ENCODE measurements at places on chromosomes 5 and 9. TPM values are rescaled to one million over a fixed set of nuclear protein-coding genes. Genes with fewer than 3 reads are reported as not detected.

BAAT gene
- under 0.01 TPM for total RNA-seq

DNA sequence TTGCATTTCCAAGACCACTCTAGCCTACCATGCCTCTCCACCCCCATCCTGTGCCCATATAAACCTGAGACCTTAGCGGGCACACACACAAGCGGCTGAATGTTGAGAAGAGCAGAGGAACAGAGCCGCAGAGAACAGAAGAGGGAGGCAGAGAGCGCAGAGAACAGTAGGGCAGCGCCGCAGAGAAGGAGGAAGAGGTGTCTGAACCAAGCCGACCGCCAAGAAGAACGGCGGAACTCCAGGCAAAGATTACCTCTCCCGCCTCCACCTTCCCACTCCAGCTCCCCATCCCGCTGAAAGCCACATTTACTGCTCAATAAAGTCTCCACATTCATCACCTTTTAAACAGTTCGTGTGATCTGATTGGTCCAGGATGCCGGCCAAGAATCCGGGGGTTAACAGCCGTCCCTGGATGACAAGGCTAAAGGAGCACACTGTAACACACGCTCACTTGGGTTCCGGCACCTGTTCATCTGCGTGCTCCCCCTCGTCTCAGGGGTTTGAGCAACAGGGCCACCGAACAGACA is 33.2 kb downstream of the GRIN3A start:
- no peak overlapping the region for H3K4me3 ChIP-seq
- no peak for DNase-seq
- no peaks in the 10 kb centered on the region for H3K4me1 ChIP-seq
- no peak overlapping the region for H3K27ac ChIP-seq
- H3K36me3 ChIP-seq: no peaks in the 10 kb centered on the region
- no peaks in the 10 kb centered on the region for H3K27me3 ChIP-seq

NPR3 gene
- total RNA-seq: 92.3 TPM

CNTNAP3B gene
- 15.0 TPM for total RNA-seq

GRCh38 chr9:115989831-115990230 is 163.8 kb upstream of the PAPPA start:
- DNase-seq: no peak
- peak overlapping the region; percentile 74 for H3K27ac ChIP-seq
- no peak overlapping the region for H3K4me3 ChIP-seq
- H3K36me3 ChIP-seq: no peaks in the 10 kb centered on the region

ECM2 gene
- total RNA-seq: 62.2 TPM

CDC42SE2 gene
- 24.8 TPM for total RNA-seq

PCDHB5 gene
- total RNA-seq: 2.9 TPM

- no peak for DNase-seq
- peaks cover 25% of the 10 kb centered on the region for H3K27me3 ChIP-seq
- no peaks in the 10 kb centered on the region for H3K4me1 ChIP-seq
- H3K27ac ChIP-seq: no peak overlapping the region
These were observed 188.7 kb downstream of the ROR2 start for GRCh38 chr9:91761362-91761761.

DNA sequence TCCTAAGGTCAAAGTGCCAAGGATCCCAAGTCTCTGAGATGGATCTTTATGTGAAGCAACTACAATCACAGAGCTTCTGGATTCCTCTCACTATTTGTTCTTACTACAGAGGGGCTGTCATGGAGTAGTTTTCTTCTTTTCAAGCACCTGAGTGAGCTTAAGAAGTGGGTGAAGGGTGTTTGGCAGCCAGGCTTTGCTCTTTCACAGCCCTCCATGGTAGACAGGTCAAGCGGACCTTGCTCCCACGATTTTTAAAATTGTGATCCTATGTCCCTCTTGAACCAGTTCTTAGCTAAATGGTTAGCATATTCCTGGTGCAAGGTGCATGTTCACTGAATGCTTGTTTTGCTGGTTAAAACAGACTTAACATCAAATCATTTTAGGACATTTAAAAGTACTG is 332.2 kb downstream of the GADD45G start:
- no peaks in the 10 kb centered on the region for H3K4me1 ChIP-seq
- H3K27ac ChIP-seq: no peak overlapping the region
- H3K36me3 ChIP-seq: no peaks in the 10 kb centered on the region

Data from osteoblast (primary cell).